ENCODE measurements at places on chromosomes 16 and 17.

- DNase-seq, result no peak
These were observed 900 bp downstream of the HAP1 start for GRCh38 chr17:41733348-41734138.

DNA sequence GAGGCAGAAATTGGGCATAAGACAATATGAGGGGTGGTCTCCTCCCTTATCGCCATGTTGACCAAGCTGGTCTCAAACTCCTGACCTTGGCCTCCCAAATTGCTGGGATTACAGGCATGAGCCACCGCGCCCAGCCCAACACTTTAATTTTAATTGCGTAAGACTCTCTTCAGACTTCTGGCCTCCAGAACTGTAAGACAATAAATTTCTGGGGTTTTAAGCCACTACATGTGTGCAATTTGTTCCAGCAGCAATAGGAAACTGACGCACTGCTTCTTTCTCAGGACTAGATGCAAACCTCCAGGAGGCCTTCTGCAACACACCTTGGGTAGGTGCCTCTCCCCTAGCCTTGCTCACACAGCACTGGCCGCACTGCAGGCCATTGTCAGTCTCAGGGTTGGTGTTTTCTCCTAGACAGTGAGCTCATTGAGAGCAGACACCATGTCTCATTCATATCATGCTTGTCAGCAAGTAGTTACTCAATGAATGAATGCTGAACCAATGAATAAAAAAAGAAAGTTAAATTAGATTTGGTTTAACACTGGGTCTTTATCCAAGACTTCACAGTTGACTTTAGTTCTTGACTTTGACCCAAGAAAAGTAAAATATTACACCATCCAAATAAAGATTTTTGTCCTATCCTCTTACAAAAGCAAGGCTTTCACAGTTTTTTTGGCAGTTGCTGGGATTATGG is 5.5 kb upstream of the ACSF2 start:
- no peak for DNase-seq

DNA sequence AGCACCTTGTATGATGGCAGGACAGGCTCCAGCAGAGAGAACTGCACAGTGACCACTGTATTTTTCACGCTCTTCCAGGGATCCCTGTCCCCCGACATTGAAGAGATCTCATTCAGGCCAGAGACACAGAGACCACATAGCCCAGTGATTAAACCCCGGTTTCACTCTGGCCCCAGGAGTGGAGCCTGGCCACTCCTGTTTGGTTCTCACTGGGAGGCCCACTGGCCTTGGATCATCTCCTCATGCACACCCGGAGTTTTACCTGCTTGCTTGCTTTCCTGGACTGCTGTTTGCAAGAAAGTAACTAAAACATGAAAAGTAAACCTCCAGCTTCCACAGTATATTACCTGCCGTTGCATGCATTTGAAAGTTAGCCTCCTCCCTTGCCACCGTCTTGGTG is 13.2 kb upstream of the CLEC18C start:
- no peak for DNase-seq

GRCh38 chr16:11234884-11235702 is 20.9 kb downstream of the SOCS1 start:
- DNase-seq, result no peak

DNA sequence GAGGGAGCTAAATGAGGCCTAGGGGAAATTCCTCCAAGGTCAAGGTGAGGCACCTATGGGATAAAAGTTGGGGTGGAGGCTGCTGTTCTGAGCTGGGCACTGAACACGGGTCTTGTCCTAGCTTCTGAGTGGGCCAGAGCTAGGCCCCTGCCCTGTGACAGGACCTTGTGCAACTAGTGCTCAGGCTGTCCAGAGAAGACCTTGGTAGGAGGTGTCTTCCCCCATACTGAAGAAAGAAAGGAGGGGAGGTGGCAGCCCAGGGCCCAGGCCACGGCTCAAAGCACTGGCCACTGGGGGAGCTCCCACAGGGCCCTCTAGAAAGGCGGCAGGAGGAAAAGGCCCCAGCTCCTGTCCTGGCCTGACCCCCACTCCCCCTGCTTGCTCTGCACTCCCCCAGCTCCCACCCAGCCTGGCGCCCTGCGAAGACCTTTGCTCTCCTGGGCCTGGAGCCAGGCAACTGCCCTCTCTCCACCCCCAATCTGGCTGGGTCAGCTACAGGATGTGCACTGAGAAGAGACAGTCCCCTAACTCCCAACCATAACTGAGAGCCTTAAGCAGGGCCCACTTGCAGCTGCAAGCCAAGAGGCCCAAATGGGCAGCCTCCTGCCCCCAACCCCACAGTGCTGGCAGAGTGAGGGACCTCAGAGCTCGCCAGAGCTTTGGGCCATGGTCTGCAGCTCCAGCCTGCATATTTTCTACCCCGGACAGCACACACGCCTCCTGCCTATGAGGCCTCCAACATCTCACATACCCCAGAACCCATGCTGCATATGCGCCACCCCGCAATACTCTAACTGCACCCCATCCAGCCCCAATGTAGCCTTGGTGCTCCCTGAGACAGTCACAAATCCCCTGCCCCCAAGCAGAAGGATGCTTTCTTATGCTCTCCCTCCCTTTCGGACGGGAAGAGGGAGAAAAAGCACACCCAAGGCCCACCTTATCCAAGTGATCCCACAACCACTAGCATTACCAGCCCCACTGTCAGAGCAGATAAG is 15.3 kb downstream of the HSD11B2 start:
- DNase-seq, result no peak

DNA sequence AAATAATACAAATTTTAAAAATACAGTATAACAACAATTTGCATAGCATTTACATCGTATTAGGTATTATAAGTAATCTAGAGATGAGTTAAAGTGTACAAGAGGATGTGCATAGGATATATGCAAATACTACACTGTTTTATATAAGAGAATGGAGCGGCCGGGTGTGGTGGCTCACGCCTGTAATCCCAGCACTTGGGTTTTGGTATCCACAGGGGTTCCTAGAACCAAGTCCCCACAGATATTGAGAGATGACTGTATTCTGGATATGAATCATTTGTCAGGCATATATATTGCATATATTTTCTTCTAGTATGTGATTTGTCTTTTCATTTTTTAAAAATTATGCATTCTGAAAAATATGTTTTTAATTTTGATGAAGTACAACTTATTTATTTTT is 77.5 kb upstream of the MSI2 start:
- no peak for DNase-seq

- no peak for DNase-seq
These were observed 18.9 kb downstream of the UTP6 start for GRCh38 chr17:31882571-31882970.

- DNase-seq, result peak; percentile 48
These were observed 15.5 kb downstream of the CDH1 start for GRCh38 chr16:68752602-68753001.
